ENCODE measurements at places on chromosomes 11 and 22.

DNA sequence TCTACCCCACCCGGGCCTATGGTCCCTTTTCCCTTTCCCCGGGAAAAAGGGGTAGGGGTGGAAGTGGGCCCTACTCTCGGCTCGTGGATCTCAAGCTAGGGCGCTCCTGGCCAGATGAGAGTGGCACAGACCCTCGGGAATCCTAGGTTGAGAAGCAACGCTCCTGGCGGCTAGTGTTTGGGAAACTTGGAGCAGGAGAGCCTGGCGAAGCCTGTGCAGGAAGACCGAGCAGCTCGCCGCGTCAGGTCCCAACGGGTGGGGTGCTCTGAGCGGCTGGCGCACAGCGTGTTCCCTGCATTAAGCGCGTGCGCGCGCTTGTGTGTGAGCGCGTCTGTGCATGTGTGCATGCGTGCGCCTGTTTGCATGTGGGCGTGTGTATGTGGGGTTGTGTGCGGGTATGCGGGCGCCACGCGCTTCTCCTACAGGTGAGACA is 7.1 kb upstream of the FLI1 start:
- no peak for DNase-seq

DNA sequence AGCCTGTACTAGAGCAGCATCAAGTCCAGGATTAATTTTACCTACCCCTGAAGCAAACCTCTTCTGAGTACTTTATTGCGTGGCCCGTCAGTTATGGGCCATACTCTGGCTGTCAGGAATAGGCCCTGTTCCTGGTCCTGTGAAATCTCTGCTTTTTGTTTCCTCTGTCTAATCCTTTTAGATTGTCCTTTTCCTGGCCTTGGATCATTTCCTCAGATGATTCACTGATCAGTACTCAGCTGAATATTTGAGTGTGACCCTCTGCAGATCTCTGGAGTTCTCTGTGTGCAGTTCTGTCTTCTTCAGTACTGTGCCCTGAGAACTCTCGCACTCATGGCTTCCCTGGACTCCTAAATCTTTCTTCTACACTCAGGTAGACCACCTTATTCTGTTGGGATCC is 123.5 kb downstream of the UVRAG start:
- DNase-seq, result no peak

DNA sequence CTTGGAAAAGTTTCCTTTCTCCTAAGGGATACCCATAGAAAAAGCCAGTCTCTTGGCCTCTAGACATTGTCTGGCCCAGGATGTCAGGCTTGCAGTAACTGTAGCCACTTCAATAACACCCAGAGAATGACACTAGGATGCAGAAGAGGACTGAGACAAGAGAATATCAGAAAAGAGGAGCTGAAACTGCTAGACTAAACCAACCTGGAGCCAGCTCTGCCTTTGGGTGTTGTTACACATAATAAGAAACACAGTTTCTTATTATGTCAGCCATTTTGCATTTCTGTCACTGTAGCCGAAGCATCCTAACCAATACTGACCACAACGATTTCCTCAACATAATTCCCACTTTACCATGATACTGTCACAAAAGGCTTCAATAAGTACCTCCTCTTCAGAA is 72.2 kb upstream of the RCN1 start:
- DNase-seq, result no peak

DNA sequence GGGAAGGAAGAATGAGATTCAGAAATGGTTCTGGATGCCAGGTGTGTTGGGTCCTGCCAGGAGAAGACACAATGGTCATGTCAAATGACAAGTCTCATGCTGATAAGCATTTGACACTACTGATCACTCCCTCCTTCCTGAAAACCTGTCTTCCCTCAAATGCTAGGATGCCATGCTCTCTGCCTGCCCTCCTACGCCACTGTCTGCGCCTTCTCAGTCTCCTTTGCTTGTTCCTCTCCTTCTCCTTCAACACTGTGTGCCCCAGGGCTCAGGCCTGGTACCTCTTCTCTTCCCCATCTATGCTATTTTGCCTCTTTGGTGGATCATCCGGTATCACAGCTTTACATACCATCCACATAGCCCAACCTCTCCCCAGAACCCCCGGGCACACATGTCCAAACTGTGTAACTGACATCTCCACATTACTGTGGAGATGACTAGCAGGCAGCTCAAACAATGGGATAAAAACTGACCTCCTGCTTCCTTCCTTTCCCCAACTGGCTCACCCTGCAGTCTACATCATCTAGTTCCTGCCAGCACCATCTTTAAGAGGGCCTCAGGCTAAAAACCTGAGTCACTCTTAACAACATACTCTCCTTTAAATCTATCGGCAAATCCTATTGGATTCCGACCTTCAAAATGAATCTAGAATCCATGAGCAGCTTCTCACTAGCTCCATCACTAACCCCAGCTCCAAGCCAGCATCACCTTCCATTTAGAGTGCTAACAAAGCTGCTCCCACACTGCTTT is 8.2 kb downstream of the AP1B1 start:
- no peak for DNase-seq

DNA sequence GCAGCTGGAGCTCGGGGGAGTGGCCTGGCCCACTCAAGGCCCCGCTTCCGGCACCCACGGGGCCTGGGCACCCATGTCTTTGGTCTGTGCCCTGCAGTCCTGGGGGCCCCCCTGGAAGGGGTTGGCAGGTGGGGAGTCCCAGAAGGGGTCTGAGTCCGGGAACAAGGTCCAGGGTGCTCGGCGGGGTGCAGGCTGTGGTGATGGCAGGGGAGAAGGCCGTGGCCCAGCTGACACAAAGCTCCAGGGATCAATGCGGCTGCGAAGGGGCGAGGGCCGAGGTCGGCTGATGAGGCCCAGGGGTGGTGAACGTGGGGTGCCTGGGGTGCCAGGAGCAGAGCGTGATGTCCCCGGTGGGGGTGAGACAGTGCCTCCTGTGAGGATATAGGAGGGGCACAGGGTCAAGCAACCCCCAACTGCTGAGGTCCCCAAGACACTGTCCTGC is 2.7 kb upstream of the KCNK7 start:
- no peak for DNase-seq

DNA sequence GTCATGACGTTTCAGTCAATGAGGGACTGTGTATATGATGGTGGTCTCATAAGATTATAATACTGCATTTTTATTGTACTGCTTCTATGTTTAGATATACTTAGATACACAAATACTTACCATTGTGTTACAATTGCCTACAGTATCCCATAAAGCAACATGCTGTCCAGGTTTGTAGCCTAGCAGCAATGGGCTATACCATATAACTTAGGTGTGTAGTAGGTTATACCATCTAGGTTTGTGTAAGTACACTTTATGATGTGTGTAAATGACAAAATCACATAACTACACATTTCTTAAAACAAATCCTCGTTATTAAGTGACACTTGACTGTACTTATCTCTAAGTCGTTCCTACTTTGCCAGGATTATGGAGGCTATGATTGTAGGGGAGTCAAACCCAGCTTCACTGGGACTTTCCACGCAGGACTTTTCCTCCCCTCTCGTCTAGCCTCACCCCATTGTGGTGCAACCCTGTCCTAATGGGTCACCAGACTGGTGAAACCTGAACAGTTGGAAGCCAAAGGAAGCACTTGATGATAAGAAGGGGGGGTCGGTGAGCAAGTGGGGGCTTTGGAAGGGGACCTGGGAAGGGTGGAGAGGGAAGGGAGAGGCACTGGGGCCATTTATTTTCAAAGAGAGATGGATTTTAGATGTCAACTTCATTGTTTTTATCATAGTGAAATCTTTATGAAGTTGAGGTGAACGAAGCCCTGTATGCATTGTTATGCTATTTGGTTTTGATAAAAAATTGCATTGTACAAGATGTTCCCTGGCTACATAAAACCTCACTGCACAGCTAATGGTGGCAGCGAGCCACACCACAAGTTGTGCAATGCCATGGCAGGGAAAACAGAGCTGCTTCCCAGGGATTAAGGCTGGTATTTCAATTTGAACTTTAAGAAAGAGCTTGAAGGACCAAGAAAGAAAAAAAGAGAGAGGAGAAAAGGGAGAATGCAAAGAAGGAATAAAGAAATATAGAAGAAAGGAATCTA is 129.1 kb downstream of the EHF start:
- DNase-seq, result no peak

- DNase-seq, result no peak
Observed at GRCh38 chr11:103295704-103296103, 186.5 kb downstream of the DYNC2H1 start.

DNA sequence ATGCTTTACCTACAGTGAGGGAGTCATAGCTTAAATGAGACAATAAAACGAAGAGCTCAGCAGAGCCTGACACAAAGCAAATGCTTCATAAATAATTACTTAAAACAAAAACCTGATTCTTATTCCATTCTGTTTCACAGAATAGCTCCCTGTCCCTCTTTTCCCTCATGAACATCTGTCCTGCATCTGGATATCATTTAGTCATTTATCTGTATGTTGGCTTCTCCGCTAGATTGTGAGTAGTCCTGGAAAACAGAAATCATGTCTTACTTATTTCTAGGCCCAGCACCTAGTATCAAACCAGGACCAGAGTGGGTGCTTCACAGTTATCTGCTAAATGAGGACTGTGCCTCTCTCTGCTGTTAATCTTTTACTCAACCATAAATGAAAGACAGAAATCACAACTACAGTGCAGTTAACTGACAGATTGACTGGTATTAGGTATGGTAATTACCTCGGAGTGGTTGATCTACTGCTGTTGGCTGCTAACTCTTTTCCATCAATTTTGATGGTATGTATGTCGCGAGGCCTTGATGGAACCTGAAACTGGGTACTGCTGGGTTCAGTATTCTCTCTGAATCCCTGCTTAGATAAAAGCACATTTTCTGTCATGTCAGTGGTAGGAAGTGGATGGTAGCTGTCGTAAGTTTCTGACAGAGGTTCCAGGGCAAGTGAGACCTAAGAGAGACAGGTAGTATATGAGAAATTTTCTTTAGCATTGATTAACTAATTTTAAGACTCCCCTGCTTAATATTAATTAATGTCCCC is 31.5 kb downstream of the C2CD3 start:
- DNase-seq, result no peak

- DNase-seq, result no peak
Observed at GRCh38 chr11:77211040-77211451, 83.0 kb downstream of the MYO7A start.

GRCh38 chr11:67456068-67456705 is 1.0 kb downstream of the CABP4 start:
- no peak for DNase-seq

- no peak for DNase-seq
Observed at GRCh38 chr11:32438346-32438865, 3.1 kb upstream of the WT1 start.

GRCh38 chr22:23774114-23774921 is 1.7 kb downstream of the MMP11 start:
- DNase-seq, result no peak

GRCh38 chr11:60809249-60809648 is 24.1 kb downstream of the MS4A10 start:
- no peak for DNase-seq

GRCh38 chr11:117814204-117814765 is 10.3 kb downstream of the FXYD2 start:
- no peak for DNase-seq

DNA sequence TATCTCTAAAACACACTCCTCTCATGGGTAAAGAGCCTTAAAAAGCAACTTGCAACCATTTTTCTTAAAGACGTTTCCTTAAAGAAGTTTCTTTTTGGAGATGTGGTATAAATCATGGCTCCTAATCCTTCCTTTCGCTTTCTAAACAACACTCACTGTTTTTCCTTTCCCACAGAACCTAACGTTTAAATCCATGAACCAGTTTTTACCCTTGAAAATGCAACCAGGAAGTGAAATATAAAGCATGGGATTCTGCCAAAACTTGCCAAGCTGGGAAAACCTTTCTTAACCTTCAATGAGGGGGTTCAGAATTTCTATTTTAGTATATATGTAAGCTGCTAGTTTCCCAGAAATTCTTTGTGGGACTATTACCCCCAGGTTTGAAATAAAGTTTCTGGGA is 8.6 kb downstream of the PLEKHA7 start:
- DNase-seq, result no peak

DNA sequence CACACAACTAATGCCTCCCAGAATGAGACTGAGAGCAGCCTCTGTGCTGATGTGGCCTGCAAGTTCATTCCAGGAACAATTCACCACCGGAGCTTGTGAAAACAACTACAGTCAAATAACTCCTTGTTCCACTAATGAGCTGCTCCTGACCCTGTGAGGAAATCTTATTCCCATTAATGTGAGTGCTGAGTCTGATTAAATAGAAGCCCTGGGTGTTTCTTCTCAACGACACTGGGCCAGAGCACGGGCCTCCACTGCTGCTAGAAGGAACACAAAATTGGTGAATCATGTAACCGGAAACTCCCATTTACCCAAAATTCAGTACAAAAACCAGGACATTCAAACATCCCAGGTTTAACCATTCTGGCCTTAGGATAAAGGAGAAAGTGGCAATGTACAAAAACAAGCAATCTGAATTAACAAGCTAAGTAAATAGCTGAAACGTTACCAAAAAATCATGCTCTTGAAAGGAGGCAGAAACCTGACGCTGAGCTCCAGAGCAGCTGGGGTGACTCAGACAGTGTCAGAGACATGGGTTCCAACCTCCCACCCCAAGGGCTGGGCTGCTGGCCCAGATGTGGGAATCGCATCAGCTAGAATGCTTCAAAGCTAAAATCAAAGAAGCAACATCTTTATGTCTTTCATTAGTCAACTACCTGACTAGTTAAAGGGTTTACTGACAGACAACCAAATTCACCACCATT is 26.7 kb downstream of the SERGEF start:
- DNase-seq, result no peak

GRCh38 chr11:130301002-130301401 is 13.7 kb downstream of the ZBTB44 start:
- DNase-seq, result no peak

GRCh38 chr22:37999236-37999635 is 14.9 kb upstream of the SOX10 start:
- DNase-seq, result no peak

GRCh38 chr11:112382561-112382960 is 121.9 kb upstream of the PLET1 start:
- DNase-seq, result no peak

GRCh38 chr11:126628790-126629621 is 273.5 kb downstream of the ST3GAL4 start:
- no peak for DNase-seq

DNA sequence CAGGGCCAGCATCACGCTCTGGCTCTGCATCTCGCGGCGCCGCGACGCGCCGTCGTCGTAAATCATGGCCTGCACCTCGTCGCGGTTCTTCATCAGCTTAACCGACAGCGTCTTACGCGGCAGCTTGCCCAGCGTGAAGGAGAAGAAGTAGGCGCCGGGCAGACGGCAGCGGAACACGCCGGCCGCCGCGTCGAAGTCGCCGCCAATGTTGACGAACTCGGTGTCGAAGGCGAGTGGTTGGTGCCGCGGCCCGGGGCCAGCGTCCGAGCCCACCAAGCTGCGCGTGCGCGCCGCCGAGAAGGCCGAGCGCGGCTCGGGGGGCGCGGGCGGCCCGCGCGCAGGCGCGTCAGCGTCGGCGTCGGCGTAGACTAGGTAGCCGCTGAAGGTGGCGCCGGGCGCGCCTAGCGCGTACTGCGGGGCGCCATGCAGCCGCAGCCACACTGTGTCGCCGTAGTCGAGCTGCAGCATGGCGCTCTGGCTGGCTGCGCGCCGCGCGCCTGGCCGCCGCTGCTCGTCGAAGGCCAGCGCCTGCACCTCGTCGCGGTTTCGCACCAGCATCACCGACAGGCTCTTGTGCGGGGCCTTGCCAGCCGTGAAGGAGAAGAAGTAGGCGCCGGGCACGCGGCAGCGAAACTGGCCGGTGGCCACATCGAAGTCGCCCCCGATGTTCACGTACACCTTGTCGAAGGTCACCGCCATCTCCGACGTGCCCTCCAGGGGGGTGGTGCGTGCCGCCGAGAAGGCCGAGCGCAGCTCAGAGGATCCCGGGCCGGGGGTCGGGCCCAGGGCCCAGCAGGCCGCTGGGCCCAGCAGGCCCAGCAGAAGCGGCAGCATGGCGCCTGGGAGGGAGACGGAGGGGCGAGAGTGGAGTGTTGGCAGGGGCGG is 3.7 kb downstream of the FAM180B start:
- no peak for DNase-seq

GRCh38 chr11:120223793-120224192 is 13.0 kb downstream of the OAF start:
- DNase-seq, result no peak
